ENCODE measurements at places on chromosomes 16 and 17.
A peak's percentile ranks its signal among the peaks of the same experiment; 100 is the strongest.

GRCh38 chr16:71880176-71880575 is 3.8 kb downstream of the ZNF821 start:
- no peak for DNase-seq

- no peak for DNase-seq
Observed at GRCh38 chr17:76510831-76511244, 9.6 kb upstream of the RHBDF2 start.

GRCh38 chr16:89201439-89202377 is 1.4 kb upstream of the SLC22A31 start:
- peak; percentile 90 for DNase-seq

DNA sequence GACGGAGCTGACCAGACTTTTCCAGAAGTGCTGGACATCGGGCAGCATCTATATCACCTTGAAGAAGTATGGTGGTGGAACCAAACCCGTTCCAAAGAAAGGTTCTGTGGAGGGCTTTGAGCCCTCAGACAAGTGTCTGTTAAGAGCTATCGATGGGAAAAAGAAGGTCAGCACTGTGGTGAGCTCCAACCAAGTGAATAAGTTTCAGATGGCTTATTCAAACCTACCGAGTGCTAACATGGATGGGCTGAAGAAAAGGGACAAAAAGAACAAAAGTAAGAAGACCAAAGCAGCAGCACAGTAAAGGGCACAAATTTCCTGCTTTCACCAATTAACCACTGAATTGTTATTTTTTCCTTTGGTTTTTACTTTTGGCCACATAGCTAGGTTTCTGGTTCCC is 6.9 kb downstream of the KAT7 start:
- no peak for DNase-seq
